Foreskin keratinocyte (primary cell): ENCODE measurements at places on chromosomes 3 and 15.
A peak's percentile ranks its signal among the peaks of the same experiment; 100 is the strongest.

DNA sequence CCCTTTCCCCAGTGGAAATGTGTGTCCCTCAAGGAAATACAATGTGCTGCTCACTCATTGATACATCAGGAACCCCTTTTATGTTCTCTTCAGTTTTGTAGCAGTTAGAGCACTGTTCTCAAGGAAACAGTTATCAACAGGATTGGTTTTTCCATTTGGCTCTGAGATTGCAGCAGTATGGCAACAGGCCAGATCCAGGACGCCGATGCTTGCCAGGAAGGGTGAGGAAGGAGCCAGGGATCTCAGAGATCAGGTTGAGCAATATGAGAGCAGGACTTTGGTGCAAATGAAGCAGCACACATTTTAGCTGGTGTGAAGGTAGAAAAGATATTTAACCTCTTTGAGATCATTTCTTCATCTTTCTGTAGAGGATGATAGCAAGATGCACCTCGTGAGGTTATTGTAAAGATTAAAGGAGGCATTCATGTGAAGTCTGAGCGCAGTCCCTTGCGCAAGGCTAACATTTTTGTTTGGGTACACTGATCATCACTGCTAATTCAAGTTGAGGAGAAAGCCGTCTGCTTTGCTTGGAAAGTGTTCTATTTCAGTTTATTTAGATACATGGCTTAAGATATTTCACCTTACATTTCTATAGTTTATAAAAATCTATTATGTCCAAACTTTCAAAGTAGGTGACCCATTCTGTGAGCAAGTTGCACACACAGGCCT lies 68.5 kb downstream of the KCNH8 start:
- no peak for DNase-seq

DNA sequence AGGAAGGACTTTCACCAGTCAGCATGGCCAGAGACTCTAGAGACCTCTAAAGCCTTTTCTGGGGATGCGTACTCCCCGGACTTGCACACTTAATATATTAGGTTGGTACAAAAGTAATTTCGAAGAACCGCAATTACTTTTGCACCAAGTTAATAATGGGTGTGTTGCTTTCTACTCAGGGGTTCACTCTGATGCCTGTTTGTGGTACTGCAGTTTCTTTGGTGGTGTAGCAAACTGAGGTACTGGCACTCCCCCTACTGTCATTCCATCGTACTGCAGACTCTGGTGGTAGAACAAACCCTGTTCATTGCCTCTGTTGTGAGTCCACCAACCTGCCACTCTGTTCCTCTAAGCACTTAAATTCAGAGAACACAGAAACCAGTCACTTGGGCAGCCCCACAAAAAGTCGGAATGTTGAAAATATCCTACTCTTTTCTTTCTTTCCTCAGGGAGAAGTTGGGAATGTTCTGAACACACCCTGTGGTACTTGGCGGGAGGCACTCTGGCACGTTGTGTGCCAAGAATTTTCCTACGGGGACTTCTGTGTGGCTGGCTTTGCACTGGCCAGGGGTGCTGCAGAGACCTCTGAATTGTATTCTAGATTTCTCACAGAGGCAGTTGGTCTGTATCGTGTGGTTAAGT lies 46.3 kb downstream of the GABRG3 start:
- DNase-seq = peak; percentile 2

- DNase-seq = no peak
These were observed 229.0 kb upstream of the TBL1XR1 start for GRCh38 chr3:177426106-177426877.

DNA sequence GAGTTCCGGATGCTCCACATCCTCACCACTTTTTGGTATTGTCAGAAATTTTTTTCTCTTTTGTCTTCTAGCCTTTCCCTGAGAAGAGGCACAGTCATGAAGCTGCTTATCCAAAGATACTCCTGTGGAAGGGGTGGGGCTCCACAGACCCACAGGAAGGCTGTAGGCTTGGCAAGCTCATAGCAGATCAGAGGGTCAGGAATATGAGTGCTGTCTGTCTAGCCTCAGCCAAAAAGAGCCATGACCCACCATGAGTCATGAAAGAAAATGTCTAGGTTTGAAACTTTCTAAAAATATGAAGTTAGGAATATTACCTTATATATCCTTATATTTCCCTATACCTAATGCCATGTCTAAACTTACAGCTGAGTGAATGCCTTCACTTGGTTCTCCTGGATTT lies 118.2 kb upstream of the THBS1 start:
- no peak for DNase-seq

DNA sequence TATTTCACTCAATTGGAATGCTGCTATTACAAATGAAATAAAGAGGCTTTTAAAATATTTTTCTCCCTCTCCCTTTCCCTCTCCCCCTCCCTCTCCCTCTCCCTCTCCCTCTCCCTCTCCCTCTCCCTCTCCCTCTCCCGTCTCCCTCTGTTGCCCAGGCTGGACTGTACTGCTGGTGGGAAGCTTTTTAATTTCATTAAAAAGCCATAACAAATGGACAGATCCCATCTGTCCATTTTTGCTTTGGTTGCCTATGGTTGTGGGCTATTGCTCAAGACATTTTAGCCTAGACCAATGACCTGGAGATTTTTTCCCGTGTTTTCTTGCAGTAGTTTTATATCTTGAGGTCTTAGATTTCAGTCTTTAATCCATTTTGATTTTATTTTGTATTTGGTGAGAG lies 107.2 kb upstream of the LRRC3B start:
- DNase-seq = no peak

- peak; percentile 9 for DNase-seq
These were observed 16.0 kb downstream of the C15orf62 start for GRCh38 chr15:40785814-40786213.

DNA sequence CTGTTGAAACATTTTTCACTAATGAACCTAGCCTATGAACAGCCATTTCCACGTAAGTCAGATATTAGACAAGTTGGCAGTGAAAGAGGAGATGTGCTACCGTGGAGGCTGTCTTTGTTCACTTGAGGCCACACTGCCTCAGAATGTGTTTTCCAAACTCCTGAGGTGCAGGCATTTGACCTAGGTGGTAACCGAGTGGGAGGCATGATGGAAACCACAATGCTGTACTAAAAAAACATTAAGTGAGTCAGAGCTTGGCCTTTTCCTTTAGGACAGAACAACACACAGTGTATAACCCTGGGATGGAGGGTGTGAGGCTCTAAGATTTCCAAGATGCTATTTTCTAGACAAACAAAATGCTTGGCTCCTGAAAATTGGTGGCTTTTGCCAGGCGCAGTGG lies 406.3 kb downstream of the SOX2 start:
- peak; percentile 24 for DNase-seq

- DNase-seq = no peak
These were observed 161.6 kb downstream of the OSBPL10 start for GRCh38 chr3:31819441-31819840.

DNA sequence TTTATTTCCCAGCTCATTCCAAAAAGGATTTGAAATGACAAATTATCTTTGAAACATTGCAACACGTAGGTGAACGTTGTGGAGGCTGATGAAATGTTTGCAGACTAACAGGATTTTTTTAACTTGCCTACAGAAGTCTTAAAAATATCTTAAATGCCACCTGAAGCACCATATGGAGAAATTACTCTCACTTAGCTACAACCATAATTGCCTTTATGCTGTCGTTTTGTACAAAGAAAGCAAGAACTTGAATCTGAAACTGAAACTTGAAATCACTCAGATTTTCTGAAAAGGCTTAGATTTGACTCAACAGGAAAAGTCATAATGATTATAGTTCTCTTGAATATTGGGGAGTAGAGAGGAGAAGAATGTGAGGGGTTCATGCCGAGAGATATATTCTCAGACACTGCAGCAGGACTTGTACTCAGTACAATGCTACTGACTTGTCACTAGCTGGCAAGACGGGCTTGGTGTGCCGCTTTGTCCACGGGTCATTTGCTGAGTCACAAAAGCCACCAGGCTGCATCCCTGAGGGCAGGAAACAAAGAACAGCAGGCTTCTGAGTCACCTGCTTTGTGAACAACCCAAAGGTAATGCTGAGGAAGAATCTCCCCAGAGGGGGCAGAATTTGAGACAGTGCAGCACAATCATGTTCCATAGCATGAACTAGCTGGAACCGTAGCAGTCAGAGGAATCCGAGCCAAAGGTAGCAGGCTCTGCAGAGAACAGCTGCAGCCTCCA lies 7.1 kb upstream of the FMN1 start:
- DNase-seq = peak; percentile 92

GRCh38 chr3:80350771-80351170 lies 583.0 kb upstream of the ROBO1 start:
- DNase-seq = no peak

GRCh38 chr3:80035021-80035420 lies 267.2 kb upstream of the ROBO1 start:
- no peak for DNase-seq

- DNase-seq = peak; percentile 22
These were observed 167.4 kb downstream of the NTRK3 start for GRCh38 chr15:88089024-88089620.

- DNase-seq = no peak
These were observed 36.0 kb upstream of the CMTM8 start for GRCh38 chr3:32202496-32202895.

DNA sequence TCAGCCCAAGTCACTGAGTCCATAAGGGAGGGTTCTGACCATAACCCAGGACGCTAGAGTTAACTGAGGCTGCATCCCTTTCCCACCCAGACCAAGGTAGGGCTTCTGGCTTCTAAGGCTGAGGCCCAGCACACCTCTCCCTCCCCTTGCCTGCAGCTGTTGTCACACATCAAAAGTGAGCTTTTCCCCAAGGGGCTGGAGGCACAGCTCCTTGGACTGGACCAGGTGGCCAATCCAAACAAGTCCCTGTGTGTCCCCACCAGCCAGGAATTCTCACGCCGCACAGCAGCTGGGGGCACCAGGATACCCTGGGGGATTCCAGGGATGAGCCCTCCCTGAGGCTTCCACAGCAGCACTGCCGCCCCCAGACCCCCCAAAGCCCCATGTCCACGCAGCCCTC lies 22.3 kb upstream of the ISLR2 start:
- no peak for DNase-seq

- DNase-seq = no peak
These were observed 28.6 kb downstream of the ITGA11 start for GRCh38 chr15:68403161-68403941.

- DNase-seq = no peak
These were observed 462 bp downstream of the EDEM1 start for GRCh38 chr3:5187920-5188418.

- no peak for DNase-seq
These were observed 607.4 kb upstream of the TBL1XR1 start for GRCh38 chr3:177804646-177805045.

DNA sequence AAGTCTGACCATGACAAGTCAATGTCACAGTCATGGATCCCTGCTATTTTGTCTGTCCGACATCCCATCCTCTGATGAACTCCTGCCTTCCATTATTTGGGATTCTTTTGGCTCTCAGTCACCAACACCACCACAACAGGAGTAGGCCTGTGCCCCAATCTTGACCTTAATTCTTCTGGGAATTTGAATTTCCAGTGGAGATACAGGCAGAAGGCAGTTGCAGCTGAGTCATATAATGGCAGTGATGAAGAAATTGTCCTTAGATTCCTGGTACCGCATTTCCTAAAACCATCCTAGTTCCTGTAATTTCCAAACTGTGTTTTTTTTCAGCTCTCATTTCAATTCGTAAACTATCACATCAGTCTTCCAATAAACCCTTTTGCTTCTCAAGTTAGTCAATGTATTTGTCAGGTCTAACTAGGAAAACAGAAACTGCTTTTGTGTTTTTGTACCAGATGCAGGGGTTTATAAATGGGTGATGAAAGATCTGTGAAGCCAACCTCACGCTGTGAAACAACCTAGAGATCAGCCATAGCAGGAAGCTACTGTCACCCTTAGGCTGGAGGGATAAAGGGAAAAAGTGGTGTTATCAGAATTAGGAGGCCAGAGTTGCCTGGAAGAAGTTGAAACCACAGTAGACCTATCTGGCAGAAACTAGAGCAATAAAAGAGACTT lies 126.3 kb upstream of the TMEM108 start:
- DNase-seq = no peak

DNA sequence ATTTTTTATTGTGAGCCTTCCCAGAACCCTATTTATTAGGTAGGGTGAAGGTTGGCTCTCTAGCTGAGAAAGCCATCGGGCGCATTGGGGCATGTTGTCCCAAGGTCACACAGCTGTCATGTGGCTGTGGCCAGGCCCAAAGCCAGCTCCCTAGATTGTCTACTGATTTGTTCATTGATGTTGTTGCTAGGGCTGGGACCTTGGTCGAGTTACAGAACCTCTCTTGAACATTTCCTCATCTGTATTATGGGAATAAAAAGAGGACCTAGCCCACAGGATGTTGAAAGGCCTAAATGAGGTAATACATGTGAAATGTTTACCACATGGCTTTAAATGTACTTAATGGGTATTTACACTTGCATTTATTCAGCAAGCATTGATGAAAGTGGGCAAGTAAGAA lies 252.5 kb downstream of the SUCLG2 start:
- no peak for DNase-seq

- no peak for DNase-seq
These were observed 65.5 kb upstream of the ADAMTSL3 start for GRCh38 chr15:83588441-83588840.

DNA sequence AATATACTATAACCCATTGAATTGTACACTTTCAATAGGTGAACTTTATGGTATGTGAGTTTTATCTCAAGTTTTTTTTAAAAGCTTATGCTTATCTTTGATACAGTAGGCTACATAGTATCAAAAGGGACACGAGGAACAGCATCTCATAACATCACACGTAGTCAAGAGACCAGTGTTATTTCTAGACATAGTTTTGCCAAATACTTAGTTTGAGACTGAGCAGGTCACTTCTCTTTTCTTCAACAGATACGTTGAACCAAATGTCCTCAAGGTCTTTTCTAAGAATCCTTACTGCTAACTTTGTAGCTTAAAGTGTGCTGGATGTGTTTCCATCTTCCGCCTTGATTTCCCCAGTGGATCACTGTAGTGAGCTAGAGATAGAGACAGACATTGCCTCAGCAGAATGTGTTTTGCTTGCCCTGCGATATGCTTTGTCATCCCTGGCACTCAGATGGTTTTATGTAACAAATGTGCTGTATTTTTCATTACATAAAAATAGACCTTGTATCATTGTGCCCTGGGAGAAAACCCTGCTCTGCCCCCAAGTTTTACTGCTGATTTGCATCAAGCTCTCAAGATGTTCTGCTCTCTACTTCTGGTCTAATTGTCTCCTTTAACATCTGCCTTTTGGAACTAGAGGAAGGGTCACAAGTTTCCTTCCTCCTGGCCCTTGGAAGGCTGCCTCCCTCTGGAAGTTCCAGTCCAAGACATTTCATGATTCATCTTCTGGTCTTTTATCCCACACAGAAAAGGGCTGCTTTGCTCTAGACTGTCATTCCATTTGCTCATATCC lies 426.4 kb upstream of the RGMA start:
- no peak for DNase-seq

GRCh38 chr3:114550165-114550564 lies 256.3 kb downstream of the TIGIT start:
- DNase-seq = no peak

- no peak for DNase-seq
These were observed 19.9 kb downstream of the SMAD3 start for GRCh38 chr15:67085237-67085817.

- DNase-seq = no peak
These were observed 101.9 kb downstream of the SEMA6D start for GRCh38 chr15:47819158-47819557.

GRCh38 chr15:100229181-100230163 lies 112.3 kb downstream of the ADAMTS17 start:
- DNase-seq = no peak

GRCh38 chr3:53161820-53162671 lies 1.0 kb downstream of the PRKCD start:
- DNase-seq = no peak

GRCh38 chr15:52255008-52255407 lies 40.6 kb downstream of the MYO5C start:
- DNase-seq = peak; percentile 25
